ENCODE measurements at places on chromosomes 6 and 20.
A peak's percentile ranks its signal among the peaks of the same experiment; 100 is the strongest.

GRCh38 chr20:46740214-46740609 is 30.8 kb downstream of the SLC2A10 start:
- no peak for DNase-seq

GRCh38 chr6:2369606-2370005 is 124.2 kb upstream of the GMDS start:
- no peak for DNase-seq

DNA sequence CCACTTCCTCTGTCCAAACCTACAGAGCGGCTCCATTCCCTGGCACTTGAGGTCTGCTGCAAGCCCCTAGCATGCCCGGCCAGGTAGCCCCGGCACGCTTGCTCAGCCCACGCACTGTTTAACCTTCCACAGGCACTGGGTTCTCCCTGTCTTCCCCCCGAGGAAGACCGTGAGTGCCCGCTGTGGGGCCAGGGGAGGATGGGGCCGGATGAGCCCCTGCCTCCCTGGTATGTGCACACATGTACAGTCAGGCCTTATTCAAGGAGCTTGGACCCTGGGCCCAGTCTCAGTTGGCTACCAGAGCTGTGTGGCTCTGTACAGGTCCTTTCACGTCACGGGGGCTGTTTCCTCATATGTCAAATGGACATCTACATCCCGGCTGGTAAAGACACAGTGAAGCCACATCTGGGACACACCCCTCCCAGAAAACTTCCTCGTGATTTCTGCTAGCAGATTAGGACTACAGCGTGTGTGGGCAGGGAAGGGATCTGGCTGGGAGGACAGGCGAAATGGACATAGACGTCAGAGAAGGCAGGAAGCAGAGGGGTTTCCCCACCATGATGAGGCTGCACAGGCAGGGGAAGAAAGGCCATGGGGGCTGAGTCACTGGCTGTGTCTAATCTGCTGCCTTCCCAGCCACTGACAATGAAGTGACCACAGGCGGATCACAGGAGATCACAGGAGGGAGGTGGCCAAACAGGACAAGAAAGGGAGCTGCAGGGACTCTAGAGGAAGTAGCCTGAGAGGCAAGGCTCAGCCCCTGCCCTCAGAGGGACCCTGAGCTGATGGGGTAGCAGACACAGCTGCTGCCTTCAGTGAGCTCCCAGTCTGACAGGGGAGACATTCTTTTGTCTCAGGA is 62.9 kb downstream of the MRPL14 start:
- no peak for DNase-seq

DNA sequence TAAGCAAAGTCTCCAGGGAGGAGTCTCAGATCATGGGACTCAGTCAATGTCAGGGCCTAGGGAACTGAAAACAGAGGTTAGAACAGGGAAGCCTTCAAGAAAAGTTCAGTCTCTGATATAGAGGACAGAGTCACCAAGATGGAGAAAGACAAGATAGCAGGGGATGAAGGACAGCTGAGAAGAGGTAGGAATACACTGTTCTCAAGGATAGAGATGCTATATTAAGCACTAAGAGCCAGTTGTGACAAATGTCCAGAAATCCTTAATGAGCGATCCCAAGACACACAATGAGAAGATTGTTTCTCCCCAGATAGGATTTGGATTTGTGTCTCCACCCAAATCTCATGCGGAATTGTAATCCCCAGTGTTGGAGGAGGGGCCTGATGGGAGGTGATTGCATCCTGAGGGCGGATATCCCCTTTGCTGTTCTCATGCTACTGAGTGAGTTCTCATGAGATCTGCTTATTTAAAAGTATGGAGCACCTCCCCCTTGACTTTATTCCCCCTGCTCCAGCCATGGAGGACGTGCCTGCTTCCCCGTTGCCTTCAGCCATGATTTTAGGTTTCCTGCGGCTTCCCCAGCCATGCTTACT is 168.2 kb downstream of the AKAP7 start:
- no peak for DNase-seq

DNA sequence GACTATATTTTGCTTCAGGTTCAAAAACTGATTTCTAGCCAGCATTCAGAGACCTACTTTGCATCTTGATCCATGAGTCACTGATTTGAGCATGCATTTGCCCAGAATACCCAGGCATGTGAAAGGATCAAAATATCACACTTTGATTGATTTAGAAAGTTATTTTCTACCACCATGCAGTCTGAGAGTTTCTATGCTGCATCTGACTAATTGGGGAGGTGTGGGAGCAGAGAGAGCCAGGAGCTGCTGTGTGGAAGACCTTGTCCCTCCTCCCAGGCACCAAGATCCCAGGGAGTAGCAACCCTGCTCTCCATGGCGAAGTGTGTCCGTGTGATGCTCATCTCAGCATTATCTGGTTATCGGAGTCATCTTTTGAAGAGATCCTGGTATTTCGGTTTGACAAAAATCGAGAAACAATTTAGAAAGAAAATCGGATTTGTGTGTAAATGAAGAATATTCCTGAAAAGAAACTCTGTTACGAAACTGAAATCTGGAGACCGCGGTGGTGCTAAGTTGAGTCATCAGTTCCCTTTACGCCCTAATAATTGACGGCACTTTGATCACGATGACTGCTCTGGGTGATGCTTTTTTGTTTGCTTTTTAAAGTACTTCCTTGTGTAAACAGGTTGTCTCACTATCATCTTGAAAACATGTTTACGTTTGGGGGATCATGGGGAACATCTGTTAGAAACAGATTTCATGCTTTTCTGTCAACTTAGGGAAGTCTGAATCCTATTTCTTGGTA is 193.4 kb downstream of the BACH2 start:
- peak; percentile 48 for DNase-seq

DNA sequence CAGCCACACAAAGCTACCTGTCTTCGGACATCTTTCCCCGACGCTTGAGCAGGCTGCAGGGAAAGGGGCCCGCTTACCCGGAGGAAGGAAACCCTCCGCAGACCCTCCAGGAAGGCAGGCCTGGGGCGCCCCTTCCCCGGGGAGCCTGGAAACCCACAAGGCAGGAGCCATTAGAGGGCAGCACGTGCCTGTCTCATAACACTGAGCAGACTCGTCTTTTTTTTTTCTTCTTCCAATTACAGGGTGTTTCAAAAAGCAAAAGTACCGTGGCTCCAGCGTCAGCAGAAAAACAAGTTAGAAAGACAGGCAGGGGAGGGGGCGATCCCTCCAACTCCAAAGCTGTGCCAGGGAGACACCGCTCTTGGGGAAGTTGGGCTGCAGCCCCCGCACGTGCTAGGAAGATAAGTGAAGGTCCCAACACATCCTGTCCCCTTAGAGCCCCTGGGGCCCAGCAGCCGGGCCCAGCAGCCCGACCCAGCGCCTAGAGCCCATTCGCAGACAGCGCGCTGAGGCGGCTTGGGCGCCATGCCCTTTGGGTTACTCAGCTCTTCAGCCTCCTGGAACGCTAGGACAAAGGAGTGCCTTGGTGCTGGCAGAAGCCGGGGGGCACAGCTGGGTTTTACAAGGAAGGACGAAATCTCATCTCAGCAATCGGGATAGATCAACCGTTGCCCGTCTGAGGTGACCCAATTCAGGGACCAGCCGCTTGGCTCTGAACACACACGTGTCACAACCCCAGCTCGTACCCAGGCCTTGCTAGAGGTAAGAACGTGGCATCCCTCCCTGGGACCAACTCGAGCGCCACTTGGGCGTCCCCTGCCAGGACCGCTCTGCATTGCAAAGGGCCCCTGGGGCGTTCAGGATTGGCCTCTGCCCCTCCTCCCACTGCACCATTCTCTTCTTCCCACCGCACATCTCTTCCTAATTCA is 136.3 kb downstream of the LY86 start:
- DNase-seq: no peak

DNA sequence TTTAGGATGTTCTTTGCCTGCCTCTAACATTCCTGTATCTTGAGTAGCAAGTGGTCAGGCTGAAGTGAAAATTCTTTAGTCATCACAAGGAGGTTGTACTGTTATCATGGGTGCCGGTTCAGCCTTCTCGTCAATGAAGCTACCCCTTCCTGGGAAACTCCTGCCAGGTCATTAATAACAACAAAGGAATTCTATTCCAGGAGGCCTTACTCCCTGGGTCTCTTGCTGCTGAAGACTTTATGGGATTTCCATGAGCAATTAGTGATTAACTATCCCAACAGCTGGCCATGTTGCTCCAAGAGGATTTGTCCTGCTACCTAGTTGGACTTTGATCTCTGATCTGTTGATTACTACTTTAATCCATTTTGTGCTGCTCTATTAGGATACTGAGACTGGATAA is 62.7 kb upstream of the ELOVL5 start:
- DNase-seq: no peak

- no peak for DNase-seq
Observed at GRCh38 chr6:34053721-34054120, 92.2 kb downstream of the GRM4 start.

GRCh38 chr20:53841741-53842140 is 228.7 kb downstream of the BCAS1 start:
- no peak for DNase-seq

DNA sequence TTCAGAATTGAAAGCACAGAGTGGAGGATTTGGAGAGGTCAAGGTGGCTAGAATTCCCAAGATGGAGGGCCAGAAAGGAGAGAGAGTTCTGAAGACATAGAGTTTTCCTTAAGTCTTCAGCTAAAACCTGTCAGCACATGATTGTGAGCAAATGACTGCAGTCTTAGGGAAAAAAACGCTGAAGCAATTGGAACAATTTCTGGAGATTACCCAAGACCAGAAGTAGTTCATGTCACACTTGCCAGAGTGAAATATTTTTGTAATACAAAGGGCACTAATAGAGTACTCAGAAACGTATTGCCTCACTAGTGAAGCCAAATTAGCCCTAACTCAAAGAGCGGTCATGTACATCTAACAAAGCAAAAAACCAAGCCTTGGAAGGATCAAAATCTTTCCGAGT is 541.3 kb upstream of the MARCKS start:
- DNase-seq: no peak

DNA sequence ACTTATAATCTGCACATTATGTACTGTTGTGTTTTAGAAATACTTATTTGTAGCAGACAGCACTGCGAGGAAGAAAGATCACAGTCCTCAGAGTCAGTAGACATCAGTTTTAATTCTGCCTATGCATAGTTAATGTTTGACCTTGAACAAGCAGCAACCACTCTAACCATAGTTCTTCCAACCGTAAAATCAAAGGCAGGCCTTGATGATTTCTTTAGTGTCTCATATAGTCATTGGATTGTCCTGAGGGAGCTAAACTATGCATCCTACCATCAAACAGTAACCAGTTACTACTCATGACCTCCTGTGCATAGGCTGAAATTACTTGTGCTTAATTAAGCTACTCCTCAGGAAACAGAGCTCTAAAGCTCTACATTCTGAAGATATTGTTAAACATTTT is 294.8 kb upstream of the STXBP5 start:
- no peak for DNase-seq

DNA sequence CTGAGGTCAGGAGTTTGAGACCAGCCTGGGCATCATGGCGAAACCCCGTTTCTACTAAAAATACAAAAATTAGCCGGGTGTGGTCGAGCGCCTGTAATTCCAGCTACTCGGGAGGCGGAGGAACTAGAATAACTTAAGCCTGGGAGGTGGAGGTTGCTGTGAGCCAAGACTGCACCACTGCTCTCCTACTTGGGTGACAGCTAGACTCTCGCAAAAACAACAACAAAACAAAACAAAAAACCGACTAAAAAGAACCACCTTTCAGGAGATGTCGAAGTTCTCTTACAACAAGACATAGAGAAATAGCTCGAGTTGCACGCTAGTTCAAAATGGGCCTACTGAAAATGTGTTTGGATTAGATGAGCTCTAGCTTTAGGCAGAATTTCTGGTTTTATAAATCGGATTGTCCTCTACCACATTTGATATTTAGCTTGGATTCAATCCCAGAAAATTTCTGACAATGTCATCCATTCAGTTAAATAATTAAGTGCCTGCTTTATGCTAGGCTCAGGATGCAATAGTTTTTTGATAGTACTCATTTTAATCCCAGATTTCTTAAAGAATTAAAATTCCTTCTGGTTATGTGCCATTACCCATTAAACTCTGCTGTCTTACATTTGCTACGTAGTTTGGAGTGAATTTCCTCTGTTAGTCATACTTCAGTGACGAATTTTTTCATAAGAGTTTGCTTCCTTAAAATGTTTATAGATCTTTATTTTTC is 137.5 kb upstream of the SHLD1 start:
- DNase-seq: no peak

Measured in CD8-positive, alpha-beta memory T cell (primary cell).